ENCODE measurements at places on chromosomes 3 and 15. TPM values are rescaled to one million over a fixed set of nuclear protein-coding genes. Genes with fewer than 3 reads are reported as not detected.

GRCh38 chr3:168615493-168616020 is 519.8 kb upstream of the GOLIM4 start:
- no peak for DNase-seq

DNA sequence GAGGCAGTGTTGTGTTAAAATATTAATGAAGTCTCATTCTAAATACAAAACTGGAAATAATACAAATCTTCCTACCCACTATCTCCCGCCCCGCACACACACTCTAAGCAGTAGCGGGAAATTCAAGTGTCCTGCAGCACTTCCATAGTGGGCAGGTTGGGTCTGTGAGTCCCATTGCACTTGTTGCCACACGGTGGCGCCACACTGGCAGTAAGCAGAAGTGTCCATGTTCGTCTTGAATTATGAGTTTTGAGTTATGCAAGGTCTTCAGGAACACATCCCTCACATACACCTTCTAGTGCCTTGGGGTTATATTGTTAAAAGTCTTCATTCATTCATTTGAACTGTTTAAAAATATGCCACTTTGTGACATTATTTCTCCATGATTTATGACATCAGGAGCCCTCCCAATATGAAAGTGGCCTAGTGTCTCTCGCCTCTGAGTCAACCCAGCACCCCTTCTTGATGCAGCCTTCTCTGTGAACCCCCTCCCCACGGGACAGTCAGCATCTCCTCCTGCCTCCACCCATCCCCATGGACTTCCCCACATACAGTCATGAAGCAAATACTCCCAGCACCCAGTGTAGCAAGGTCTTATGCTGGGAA is 17.6 kb upstream of the CCDC174 start:
- peak; percentile 66 for DNase-seq

DNA sequence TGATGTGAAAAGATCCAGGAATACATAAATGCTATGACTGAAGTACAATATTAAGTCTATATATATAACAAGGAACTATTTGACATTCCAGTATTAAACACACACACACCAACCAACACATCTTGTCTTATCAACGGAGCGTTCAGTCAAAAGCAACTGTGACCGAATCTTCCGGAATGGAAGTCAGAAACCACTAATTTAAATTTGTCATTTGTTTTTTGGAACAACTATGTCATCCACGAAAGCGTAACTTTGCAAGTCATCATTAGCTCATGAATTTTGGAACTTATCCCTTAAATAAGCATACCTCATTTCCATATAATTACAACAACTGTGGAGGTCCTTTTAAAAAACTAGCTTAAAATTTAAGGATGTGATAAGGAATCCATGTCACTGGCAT is 5.0 kb downstream of the ZNF385D start:
- DNase-seq, result no peak

DNA sequence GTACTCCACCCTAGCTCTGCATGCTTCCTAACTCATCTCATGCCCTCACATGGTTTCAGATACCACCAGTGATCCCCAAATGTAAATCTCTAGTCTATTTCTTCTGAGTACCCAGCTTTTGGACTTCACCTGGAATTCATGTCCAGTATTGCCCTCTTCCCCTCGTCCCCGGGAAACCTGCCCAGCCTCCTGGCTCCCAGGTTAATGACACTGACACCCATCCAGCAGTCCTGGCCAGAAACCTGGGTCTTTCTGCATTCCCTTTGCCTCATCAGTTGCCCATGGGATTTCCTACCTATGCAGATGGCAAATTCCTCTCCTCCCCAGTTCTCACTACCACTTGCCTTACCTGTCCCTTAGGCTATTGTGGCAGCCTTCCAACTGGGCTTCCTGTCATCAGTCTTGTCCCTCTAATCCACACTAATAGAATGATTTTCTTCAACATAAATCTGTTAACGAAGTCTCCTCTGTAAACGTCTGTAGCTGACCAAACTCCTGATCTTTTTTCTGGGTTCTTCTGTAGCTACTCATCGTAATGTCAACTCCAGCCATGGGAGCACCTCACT is 15.3 kb upstream of the MYLK start:
- DNase-seq, result no peak

GRCh38 chr15:83110381-83110780 is 2.9 kb downstream of the TM6SF1 start:
- DNase-seq, result no peak

GRCh38 chr3:99951701-99952100 is 134.0 kb downstream of the CMSS1 start:
- no peak for DNase-seq

DNA sequence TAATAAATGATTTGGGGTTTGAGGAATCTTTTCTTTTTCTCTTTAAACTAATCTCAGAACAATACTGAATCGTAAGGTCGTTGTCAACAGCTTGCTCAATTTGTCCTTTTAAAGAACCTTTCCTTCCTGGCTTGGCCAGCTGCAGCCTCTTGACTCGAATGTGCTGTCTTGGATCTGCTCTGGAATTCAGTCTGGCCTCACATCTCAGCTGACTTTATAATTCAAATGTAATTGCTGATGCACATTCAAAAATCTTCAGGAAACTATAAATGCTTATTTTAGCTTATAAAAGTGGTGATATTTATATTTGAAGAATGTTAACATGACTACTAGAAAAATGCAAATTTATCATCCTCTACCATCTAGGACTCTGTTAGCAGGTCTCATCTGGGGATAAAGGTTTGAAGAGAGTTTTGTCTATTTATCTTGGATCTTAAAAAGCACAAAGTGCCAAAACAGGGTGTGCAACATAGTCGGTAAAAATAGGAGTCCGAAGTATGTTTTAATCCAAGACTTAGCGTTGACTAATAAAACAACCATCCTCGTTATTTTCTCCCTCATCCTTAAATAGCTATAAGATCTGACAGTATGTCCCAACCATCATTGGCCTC is 1035.2 kb downstream of the MCTP2 start:
- no peak for DNase-seq

- DNase-seq, result no peak
Observed at GRCh38 chr3:121989943-121990342, 32.1 kb downstream of the ILDR1 start.

DNA sequence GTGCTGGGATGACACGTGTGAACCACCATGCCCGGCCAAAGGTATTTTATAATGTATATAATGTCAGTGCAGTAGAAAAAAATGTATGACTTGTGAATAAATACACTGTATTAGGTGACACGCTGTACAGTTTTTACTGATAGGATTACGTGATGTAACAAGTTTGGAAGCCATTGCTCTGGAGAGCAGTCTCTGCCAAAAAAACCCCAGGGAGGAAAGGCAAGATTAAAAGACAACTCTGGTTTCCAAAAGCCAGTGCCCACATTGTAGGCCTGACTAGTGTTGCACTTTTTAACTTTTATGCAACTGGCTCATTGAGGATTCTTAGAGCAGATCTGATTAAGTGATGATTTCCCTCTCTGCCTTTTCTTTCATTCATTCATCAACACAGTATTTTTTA is 62.0 kb upstream of the SLC2A2 start:
- DNase-seq, result no peak

DNA sequence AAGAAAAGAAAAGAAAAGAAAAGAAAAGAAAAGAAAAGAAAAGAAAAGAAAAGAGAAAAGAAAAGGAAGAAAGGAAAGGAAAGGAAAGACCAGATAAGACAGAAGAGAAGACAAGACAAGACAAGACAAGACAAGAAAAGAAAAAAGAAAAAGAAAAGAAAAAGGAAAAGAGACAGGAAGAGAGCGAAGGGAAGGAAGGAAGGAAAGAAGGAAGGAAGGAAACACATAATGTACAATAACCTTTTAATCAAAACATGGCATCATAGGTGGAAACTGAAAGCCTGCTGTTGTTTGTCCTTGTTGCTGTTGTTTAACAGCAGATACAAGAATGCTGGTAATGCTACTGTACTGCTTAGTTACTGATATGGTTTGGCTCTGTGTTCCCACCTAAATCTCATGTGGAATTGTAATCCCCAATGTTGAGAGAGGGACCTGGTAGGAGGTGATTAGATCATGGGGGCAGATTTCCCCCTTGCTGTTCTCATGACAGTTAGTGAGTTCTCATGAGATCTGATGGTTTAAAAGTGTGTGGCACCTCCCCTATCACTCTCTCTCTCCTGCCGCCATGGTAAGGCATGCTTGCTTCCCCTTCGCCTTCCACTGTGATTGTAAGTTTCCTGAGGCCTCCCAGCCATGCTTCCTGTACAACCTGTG is 67.3 kb downstream of the MCF2L2 start:
- no peak for DNase-seq

DNA sequence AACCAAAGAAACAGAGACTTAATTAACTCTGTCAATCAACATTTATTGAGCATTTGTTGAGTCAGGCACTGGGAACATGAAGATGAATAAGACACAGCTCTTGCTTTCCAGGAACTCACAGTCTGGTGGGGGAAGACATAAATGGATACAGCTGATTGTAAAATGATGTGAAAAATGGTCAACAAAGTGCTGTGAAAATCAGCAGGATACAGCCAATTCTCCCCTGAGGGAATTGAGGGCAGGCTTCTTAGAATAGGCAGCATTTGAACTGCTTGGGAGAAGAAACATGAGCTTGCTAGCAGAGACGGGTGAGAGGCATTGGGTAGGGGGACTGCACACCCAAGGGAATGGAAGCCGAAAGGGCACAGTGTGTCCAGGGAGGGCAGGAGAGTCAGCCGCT is 41.1 kb downstream of the MFSD1 start:
- DNase-seq, result no peak

GRCh38 chr3:4587061-4587837 is 94.1 kb downstream of the ITPR1 start:
- DNase-seq, result no peak

COL7A1 gene
- total RNA-seq, result 18.9 TPM

ARRDC4 gene
- 15.3 TPM for total RNA-seq

AADACL2 gene
- not detected for total RNA-seq

TUSC7 gene
- not detected for total RNA-seq

RARRES1 gene
- total RNA-seq, result 2.4 TPM

ARHGEF26 gene
- 5.5 TPM for total RNA-seq

PSTPIP1 gene
- total RNA-seq, result not detected

ISLR gene
- 108 TPM for total RNA-seq

TTLL13 gene
- total RNA-seq, result not detected

DNAH1 gene
- 9.4 TPM for total RNA-seq

LRRIQ4 gene
- not detected for total RNA-seq
